ENCODE measurements at places on chromosomes 2 and 18. TPM values are rescaled to one million over a fixed set of nuclear protein-coding genes. Genes with fewer than 3 reads are reported as not detected.

DNA sequence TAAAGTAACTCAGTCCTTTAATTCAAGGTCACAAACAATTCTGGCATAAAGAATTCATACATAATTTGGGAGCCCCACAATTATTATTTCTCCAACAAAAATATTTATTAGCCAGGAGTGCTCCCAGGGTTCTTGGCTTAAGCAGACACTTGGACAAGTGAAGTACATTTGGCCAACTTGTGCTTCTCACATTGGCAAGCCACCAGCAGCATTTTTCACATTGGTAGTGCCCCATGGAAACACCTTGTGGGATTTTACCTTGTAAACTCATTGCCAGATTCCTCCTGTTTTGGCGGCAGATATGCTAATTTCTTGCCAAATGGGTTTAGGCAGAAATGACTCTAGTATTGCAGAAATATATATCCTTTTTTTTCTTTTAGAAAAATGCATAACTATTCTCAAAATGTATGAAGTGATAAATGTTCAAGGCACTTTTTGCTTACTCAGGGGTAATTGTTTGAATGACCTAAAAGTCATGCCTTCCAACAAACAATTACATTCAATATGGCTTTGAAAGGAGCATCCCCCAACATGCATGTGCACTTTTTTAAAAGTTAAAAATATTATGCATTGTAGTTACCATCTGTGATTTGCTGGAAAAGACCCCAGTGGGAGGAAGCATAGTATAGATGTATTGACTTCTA is 113.5 kb downstream of the CSRNP3 start:
- no peak for DNase-seq

Gene KLHL41
- 1.8 TPM for total RNA-seq

DNA sequence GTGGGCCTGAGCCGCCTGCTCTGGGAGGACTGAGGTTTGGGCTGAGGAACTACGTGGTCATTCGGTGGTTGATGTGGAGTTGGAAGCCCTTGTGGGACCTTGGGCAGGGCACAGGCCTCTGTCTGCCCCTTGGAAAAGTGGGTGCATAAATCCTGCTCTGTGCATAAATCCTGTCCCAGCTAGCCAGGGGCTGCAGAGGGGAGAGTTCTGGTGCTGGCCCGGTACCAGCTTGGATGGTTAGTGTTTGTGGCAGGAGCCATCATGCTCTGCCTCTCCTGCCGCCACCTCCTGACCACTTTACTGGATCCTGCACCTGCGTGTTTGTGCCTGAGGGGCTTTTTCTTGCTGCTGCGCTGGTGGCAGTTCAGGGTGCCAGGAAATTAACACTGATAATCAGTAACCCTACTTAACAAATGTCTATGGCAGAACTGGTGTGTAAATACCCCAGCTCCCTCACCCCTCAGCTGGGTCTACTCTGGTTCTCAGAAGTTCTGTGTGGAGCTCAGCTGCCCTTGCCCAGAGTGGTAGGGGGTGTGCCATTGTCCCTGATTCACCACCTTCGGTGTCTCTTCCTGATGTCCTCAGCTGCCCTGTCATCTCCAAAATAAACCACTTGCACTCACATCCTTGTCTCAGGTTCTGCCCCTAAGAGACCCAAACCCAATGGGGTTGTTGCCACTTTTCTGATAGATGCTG is 156.8 kb downstream of the GLI2 start:
- no peak for DNase-seq

DNA sequence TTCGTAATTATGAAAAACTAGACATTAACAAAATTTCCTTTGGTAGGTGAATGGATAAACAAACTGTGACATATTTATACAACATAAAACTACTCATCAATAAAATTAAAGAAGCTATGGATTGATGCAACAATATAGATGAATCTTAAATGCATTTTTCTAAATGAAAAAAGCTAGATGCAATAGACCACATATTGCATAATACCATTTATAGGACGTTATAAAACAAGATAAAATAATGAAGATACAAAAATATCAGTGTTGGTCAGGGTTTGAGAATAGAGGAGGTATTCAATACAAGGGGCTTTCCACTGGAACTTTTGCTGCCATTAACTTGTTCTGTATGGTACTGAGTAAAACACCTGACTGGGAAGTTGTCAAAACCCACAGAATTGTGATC is 314.4 kb downstream of the GRB14 start:
- DNase-seq, result no peak

Gene SLC20A1
- 51.1 TPM for total RNA-seq

DNA sequence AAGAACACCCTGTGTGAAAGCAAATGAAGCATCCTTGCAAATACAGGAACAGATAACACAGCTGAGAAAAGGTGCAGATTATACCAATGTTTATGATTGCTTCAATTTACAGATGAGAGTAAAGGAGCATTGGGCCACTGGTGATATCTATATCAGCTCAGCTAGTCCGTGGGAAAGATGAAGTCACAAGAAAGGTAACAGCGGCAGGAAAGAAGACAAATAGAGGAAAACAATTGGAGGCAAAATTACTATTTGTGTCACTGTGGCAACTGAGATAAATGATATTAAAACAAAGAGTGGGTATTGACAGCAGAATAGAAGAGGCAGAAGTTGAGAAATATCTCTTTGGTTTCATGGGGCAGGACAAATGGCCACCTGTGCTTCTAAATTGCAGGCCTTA is 121.2 kb upstream of the CAVIN2 start:
- no peak for DNase-seq
